Karpas-422 (cell line): ENCODE measurements at places on chromosomes 3 and 15. TPM values are rescaled to one million over a fixed set of nuclear protein-coding genes. Genes with fewer than 3 reads are reported as not detected.

DNA sequence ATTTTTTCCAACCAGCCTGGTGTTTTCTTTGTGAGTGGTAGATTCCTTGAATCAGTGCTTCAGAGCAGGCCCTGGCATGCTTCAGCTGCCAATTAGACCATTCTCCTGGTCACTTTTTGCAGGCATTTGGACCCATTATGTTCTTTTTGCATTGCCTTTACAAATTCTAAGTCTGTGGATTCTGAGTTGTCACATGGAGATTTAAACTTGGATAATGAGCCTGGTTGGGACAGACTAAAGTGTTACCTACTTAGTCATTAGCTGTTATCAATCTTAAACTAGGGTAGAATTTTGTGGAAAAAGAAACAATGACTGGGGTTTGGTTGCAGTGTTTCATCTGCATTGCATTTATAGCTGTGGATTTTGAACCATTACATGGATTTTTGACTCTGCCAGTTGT is 40.6 kb downstream of the ARHGEF26 start:
- no peaks in the 10 kb centered on the region for H3K4me1 ChIP-seq
- H3K4me3 ChIP-seq, result no peak overlapping the region
- no peaks in the 10 kb centered on the region for H3K27me3 ChIP-seq
- no peak overlapping the region for H3K27ac ChIP-seq

- H3K4me3 ChIP-seq, result no peak overlapping the region
- H3K27ac ChIP-seq, result no peak overlapping the region
- H3K36me3 ChIP-seq, result peaks cover 52% of the 10 kb centered on the region
- no peak for DNase-seq
Measured at GRCh38 chr3:70982700-70983140, 600.8 kb downstream of the FOXP1 start.

The ADGRG7 gene
- not detected in 2 replicates for total RNA-seq

DNA sequence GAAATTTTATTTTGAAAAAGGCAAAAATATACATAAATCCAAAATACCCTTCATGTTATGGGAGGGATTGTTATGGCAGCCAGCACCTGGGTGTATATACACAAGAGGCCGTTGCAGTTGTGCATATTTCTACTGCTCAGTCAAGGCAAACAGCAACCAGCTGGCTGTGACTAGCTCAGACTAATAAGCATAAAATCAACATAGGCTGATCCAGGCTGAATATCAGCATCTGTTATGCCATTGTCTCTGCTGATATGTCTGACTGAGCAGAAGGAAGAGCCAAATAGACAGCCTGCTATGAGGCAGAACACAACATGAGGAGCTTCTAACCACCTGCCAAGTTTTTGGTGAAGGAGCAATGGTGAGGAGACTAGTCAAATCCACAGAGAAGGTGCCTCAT is 457.5 kb upstream of the ALCAM start:
- no peak overlapping the region for H3K4me3 ChIP-seq
- no peaks in the 10 kb centered on the region for H3K36me3 ChIP-seq
- DNase-seq, result no peak
- no peak overlapping the region for H3K27ac ChIP-seq
